Spleen (tissue), 13 donors: ENCODE measurements at places on chromosomes 5 and 9.
A peak's percentile ranks its signal among the peaks of the same experiment; 100 is the strongest.

GRCh38 chr5:134552301-134552700 lies 26.8 kb downstream of the JADE2 start:
- DNase-seq, result no peak

DNA sequence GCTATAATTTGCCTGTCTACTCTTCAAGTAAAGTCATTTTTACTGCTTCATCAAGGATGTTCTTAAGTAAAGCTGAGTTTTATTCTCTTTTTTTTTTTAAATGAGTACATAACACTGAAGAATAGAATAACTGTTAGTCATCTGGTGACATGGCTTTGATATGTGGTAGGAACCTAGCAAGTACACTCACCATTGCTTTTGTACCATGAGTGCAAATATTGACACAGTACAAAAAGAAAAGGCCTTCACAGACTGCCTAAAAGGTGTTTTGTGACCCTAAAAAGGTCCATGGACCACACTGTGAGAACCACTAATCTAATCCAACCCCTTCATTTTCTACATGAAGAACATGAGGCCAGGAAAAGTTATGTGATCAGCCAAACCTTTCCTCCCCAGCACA lies 55.0 kb downstream of the ECPAS start:
- no peak for DNase-seq

DNA sequence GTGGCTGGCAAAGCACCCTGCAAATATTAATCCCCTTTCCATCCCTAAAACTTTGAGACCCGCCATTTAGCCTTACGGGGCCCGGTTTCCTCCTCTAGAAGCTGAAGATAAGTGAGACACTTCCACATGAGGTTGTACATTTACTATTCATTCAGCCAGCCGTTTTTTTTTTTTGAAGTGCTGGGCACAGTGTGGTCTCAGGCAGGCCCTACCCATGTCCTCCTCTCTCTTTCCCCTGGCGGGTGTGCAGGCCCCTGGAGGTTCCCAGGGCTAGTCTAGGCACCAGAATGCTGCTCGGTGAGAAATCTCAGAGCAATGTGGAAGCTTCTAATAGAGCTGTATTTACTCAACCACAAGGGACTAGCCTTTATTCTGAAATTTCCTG lies 107.4 kb upstream of the LARP1 start:
- no peak for DNase-seq

DNA sequence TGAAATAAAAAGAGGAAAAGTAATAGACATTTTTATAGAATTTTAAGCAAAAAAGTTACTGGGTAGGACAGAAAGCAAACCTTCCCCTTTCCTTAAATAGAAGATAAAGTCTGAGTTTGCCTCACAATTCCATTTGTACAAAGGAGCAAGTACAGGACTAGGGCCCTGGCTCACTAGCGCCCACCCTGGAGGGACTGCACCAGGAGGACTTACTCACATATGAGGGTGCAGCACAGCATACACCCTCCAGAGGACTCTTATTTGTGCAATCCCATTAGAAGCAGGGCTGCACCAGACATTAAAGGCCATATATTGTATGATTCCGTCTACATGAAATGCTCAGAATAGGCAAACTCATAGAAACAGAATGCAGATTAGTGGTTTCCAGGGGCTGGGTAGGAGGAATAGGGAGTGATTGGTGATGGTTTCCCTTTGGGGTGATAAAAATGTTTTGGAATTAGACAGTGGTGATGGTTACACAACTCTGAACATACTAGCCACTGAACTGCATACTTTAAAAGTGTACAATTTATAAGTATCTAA lies 4.5 kb downstream of the REEP5 start:
- DNase-seq, result no peak

DNA sequence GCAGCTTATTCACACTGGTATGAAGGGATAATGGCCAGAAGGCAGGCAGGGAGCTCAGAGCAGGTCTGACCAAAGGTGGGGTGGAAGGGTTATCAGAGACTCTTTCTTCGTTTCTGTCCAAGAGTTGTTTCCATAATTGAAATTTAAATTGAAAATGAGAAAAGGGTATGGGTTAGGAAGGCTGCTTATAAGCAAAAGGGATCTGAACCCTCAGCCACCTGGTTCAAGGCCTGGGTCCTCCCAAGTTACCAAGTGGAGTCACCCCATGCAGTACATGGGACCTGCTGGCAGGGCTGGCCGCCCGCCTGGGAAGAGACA lies 17.8 kb downstream of the EEIG1 start:
- DNase-seq, result no peak

DNA sequence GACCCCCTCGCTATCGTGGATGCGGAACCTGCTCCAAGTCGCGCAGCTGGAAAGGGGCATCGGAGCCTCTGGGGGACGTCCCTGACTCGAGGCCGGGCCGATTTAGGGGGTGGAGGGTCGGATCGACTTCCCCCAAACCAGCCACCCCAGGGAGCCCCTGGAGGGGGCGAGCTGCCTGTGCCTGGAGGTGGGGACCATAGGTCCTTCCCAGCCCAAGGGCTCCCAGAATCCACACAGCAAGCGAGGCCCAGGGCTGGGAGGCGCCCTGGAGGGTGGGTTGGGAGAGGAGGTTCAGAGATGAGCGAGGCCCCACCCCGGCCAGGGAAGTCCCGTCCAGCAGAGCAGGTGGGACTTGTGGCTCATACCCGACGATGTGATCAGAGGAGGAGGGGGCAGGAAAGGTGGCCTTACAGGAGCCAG lies 147.6 kb downstream of the GAPVD1 start:
- DNase-seq, result peak; percentile 72

DNA sequence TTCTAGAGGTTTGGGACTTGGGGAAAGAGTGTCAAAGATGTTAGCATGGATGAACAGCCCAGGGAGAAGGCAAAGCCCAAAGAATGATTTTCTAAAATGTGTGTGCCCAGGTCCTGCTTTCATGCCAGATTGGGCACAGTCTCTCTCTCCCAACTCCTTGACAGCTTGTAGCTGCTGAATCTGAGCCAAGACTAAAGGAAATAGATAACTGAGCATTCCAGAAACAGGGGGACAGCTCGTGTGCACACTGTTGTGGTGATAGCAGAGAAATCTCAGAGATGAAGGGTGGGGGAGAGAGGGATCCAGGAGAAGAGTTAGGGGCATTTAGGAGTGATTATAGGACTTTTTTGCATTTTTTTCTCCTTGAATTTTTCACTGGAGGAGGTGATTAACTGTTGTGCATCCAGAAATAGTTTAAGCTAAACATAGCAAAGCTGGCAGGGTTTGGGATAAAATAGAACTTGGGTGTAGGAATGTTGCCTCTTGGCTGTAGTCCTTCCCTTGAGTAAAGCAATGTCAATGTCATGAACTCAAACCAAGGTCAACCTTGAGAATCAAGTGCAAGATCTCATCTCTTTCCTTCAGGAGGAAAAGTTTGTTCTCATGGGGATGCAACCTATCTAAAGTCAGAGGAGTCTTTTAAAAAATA lies 245.9 kb downstream of the SH3GL2 start:
- DNase-seq, result no peak

GRCh38 chr5:60207040-60207439 lies 313.5 kb upstream of the PDE4D start:
- no peak for DNase-seq

DNA sequence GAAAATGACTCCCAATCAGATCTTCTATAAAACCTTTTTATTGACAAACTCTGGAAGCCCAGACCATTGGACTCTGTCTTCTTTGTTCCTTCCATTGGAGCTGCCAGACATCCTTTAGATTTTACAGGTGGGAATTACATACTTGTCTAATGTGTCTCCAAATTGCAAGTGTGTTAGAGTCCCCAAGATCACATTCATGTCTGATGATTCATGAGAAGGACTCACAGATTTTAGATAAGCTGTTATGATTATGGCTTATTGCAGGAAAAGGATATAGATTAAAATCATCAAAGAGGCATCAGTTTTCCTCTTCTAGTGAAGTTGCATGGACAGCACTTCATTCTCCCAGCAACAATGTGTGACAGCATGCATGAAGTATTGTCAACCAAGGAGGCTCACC lies 70.4 kb downstream of the MUSK start:
- no peak for DNase-seq

DNA sequence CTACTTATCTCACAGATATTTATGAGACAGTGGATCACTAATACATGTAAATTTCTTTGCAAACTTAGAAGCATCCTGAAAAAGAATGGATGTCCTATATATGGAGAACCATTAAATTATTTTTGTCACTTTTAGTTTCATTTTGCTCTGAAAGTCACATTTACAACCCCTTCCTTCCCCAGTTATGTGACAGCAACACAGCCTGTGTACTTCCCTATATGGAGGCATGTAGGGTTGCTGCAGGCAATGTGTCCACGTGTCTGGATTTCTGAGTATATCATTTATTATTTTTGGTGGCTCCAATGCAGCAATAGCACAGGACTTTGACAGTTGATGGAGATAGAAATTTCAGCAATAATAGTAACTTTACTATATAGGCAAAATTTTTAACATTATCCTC lies 156.4 kb downstream of the ST8SIA4 start:
- no peak for DNase-seq

DNA sequence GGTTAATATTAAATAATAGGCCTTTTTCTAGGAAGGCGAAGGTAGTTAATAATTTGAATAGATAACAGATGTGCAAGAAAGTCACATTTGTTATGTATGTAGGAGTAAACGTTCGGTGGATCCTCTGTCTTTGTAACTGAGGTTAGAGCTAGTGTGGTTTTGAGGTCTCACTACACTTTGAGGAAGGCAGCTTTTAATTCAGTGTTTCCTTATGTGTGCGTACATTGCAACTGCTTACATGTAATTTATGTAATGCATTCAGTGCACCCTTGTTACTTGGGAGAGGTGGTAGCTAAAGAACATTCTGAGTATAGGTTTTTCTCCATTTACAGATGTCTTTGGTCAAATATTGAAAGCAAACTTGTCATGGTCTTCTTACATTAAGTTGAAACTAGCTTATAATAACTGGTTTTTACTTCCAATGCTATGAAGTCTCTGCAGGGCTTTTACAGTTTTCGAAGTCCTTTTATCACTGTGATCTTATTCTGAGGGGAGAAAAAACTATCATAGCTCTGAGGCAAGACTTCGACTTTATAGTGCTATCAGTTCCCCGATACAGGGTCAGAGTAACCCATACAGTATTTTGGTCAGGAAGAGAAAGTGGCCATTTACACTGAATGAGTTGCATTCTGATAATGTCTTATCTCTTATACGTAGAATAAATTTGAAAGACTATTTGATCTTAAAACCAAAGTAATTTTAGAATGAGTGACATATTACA lies 45.7 kb downstream of the TGFBR1 start:
- no peak for DNase-seq

- DNase-seq, result no peak
Measured at GRCh38 chr5:168030912-168031311, 260.5 kb upstream of the WWC1 start.

DNA sequence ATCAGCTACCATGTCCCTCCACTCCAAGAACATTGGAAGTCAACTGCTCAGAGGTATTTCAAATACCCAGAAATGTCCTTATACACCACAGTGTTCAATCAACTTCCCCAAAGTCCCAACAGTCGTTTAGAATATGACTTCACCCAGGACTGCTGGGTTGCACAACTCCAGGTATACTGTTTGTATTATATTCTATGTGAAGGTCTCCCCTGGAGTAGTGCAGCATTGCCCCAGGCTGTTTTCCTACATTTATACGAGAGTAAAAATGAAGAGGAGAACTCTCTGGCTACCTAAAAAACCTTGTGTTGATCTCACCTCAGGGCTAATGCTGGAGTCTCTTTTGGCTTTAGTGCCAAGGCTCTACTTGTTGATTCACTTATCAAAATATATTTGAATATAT lies 183.6 kb upstream of the MAP3K1 start:
- DNase-seq, result no peak

GRCh38 chr5:61461417-61461816 lies 129.4 kb downstream of the ZSWIM6 start:
- DNase-seq, result no peak

- DNase-seq, result no peak
Measured at GRCh38 chr5:180644129-180644824, 5.1 kb downstream of the FLT4 start.

DNA sequence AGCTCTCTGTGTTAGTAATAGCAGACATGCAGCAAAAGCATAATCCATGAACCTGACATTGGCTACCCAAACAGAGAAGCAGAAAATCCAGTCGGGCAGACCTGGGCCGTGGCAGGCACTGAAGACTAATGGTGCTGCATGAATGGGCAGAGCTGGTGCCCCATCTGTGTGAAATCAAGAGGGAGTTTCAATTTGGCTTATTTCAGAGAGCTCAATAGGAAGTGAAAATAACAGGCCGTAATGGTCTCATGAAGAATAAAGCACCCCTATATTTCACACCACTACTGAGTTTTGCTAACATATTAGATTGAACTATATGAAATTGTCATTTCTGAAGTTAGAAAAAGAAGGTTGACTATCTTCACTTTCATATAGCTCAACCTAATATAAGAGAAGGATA lies 149.7 kb downstream of the ENC1 start:
- DNase-seq, result peak; percentile 79

GRCh38 chr5:60101573-60101972 lies 208.0 kb upstream of the PDE4D start:
- DNase-seq, result no peak

DNA sequence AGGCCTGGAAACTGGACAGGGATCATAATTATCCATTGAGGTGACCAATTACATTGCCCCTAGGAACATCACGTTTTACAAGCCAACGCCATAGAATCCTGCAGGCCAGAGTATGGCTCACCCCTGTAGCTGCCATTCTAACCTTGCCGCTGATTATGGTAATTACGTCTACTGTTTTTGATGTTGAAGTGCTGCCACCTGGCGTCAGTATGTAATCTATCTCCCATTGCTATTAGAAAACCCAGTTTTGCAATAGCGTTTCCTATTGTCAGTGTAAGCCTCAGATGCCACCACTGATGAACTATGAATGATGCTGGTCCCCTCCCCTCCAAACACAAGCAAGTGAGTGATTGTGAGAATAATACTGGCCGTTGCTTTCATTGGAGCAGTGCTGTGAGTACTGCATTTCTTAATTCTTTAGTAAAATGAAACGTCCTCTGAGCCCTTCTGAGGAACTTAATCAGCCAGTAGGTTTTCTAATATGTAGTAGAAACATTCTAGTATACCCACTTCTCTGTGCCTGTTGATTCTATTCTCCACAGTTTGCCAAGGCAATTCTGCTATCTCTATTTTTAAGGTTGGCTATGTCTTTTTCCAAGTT lies 100.5 kb upstream of the NMUR2 start:
- no peak for DNase-seq

DNA sequence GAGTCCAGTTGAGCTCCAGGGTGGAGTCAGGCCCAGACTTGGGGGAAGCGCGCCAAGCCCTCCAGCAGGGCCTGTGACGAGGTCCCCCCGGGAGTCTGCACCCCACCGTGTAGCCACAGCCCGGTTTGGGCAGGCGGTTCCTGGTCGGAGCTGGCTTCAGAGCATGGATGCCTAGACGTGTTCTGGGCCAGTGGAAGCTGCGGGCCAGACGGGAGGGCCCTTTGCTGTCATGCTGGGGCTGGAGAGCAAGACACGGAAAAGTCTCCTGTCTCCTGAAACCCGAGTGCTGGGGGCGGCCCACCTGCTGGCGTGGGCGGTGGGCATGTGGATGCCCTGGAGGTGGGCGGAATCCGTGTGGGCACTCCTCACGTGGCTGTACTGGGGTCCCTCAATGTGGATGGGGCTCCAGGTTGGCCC lies 1.9 kb downstream of the GPSM1 start:
- no peak for DNase-seq

- DNase-seq, result no peak
Measured at GRCh38 chr9:80467632-80468031, 895.9 kb downstream of the TLE4 start.

- no peak for DNase-seq
Measured at GRCh38 chr9:1013021-1013420, 36.6 kb downstream of the DMRT3 start.

- no peak for DNase-seq
Measured at GRCh38 chr9:89993678-89994630, 389.1 kb downstream of the GADD45G start.

GRCh38 chr9:88749420-88749819 lies 214.4 kb downstream of the NXNL2 start:
- no peak for DNase-seq

GRCh38 chr5:2756211-2757152 lies 5.0 kb upstream of the IRX2 start:
- DNase-seq, result no peak
